Renal cortical epithelial cell (primary cell): ENCODE measurements at places on chromosomes 7 and 10.
A peak's percentile ranks its signal among the peaks of the same experiment; 100 is the strongest.

- peak; percentile 34 for DNase-seq
Measured at GRCh38 chr7:20299647-20300312, 30.9 kb upstream of the ITGB8 start.

DNA sequence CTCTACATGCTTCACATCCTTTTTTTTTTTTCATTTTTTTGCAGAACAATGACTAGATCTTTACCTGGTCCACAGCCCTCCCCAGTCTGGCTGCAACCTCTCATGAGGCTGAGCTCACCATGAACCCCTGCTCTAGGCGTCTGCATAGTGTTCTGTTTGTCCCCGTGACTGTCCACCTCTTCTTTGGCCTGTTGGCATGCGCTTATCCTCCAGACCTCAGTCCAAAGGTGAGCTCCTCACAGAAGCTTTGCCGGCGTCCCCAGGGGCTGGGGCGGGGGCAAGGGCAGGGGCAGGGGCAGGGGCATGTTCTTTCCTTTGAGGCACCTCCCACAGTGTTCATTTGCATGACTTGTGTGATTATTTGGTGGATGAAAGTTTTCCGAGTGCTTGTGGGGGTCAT lies 218.4 kb upstream of the ZNF32 start:
- DNase-seq = no peak

DNA sequence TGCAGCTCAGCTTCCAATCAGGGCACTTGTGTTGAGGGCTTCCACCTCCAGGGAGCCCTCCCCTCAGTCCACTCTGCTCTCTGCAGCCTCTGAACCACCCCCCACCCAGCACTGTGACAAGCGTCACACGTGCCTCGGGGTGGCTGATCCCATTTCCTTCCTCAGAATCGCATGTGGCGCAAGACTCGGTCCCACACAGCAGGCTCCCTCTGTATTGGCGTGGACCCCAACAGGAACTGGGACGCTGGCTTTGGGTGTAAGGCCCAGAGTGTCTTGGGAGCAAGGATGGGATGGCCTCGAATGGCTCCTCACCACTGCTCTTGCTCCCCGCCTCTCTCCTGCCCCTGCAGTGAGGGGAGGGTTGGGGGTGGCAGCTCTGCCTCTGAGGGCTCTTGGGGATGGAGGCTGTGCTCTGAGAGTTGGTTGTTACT lies 4.1 kb downstream of the CPA1 start:
- no peak for DNase-seq

GRCh38 chr10:26408858-26409494 lies 29.2 kb upstream of the APBB1IP start:
- no peak for DNase-seq

DNA sequence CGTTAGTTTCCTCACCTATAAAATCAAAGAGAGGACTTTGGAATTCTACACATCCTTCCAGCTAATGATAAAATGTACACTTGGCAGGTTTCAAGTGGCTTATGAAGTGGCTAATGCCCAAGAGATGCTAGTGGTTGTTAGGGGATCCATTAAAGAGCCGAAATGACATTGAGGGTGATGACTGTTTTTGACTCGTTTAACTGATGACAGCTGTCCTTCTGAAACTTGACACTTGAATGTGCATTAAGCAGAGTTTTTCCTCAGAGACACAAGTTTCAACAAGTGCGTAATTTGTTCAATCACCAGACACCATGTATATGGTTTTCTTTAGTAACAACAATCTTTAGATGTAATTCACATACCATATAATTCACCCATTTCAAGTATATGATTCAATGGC lies 1.6 kb upstream of the PRF1 start:
- no peak for DNase-seq

DNA sequence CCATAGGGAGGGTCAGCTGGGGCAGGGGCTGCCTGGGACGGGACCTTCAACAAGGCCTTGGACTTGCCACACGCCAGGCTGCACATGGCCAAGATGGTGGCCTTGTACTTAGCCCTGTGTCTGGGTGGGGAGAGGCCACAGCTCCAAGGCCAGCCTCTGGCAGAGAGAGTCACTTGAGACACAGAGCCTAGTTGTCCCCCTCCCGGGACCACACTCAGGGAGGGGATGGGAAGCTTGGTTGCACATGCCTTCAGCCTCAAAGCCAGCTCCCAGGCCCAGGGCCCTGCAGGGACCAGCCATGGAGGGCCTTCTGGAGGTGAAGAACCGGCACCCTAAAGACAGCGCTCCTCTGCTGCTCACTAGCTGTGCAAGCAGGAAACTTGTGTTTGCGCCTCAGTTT lies 16.7 kb downstream of the MMRN2 start:
- no peak for DNase-seq

- DNase-seq = peak; percentile 49
Measured at GRCh38 chr10:113047605-113047962, 97.5 kb downstream of the TCF7L2 start.
